ENCODE measurements at places on chromosomes 4 and X. TPM values are rescaled to one million over a fixed set of nuclear protein-coding genes. Genes with fewer than 3 reads are reported as not detected.

DNA sequence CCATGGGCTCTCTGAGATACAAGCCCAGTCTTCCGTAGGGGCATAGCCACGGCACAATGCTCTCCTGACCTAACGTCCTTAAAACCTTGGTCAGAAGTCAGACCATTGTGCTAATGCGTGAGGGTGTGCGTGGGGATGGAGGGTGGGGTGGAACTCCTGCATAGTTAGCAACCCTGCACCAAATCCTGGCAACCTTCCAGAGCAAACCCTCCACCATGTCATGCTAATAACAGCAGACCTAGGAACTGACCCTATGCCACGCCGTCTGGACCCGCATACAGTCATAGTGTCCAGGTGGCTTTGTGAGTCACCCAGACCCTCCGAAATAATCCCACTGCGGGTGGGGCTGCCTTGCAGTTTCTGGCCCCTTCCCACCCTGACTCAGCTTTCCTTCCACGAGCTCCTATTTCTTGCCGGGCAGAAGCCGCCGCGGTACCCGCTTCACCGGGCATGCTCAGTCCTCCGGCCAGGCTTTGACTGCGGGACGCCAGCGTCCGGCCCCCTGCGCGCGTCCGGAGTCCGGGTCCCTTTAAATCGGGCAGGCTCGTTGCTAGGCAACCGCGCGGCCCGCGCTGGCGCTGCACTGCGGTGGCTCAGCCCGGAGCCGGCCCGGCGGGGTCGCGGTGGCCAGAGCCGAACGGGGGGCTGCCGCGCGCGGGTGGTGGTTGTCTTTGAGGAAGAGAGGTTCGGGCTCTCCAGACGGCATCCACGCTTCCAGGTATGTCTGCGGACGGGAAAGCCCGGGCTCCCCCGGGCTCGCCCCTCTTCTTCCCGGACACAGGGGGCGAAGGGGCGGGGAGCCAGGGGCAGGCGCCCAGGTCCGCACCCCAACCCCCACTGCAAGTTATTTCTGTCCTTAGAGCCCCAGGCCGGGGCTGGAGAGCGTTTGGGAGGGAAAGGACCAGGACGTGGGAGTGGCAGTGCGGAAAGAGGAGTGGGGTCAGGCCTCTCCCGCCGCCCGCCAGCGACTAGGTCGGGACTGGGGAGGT, at the start of gene CCDC160:
Gene CCDC160 (plus strand): TSS at position 557 of the 989 bp plus-strand sequence. CDS start 7,619 bp downstream, outside the sequence.
- DNase-seq, result peak; percentile 4

DNA sequence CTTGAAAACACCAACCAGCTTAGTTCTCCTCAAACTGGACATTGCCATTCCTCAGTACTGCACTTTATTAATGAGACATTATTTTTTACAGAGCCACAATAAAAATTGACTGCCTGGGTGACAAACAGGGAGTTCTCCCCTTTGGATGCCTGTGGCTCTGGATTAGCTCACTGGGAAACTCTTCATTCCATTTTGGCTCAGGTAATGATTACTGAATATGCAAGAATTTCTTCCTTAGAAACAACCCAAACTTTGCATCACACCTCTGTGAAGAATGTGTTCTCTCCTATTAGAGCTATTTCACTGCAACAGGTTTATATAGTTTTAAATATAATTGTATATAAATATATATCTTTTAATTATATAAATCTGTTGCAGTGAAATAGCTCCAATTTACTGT, 2065.8 kb downstream of the ARAP2 start:
- no peak for DNase-seq

- DNase-seq, result peak; percentile 43
Measured at GRCh38 chr4:2800691-2801596, 8.1 kb downstream of the SH3BP2 start.

GRCh38 chr4:8356856-8357255, 83.7 kb downstream of the ACOX3 start:
- no peak for DNase-seq

- no peak for DNase-seq
Measured at GRCh38 chrX:1355131-1356046, 18.8 kb downstream of the IL3RA start.

- no peak for DNase-seq
Measured at GRCh38 chr4:99154658-99155342, 10.7 kb upstream of the ADH4 start.

The ACE2 gene
- total RNA-seq, result not detected

The KLB gene
- total RNA-seq, result not detected

- DNase-seq, result no peak
Measured at GRCh38 chrX:137428221-137428661, 137.7 kb upstream of the ZIC3 start.

DNA sequence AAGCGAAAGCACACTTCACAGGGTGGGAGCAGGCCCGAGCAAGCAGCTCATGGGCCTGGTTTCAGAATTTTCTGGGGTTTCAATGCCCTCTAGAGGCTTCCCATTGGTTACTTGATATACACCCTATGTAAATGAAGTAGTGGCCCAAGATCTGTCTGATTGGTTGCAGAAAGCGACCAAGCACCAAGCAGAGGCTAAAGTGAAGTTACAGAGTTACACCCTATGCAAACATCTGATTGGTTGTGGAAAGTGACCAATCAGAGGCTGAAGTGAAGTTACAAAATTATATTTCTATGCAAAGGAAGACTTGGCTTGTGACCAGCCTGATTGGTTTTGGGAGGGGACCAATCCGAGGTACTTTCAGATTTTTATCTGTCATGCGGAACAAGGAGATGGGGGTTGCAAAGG, 8.2 kb downstream of the FHIP1A start:
- DNase-seq, result no peak

- DNase-seq, result no peak
Measured at GRCh38 chrX:43741843-43742573, 85.9 kb downstream of the MAOA start.

- DNase-seq, result no peak
Measured at GRCh38 chrX:13248867-13249486, 70.9 kb downstream of the ATXN3L start.

GRCh38 chr4:171162478-171162877, 650.7 kb upstream of the GALNTL6 start:
- no peak for DNase-seq

The ERAS gene
- not detected for total RNA-seq

GRCh38 chr4:189121336-189121735, 819.3 kb upstream of the FRG1 start:
- DNase-seq, result no peak

- no peak for DNase-seq
Measured at GRCh38 chr4:78610546-78611214, 59.1 kb downstream of the ANXA3 start.

DNA sequence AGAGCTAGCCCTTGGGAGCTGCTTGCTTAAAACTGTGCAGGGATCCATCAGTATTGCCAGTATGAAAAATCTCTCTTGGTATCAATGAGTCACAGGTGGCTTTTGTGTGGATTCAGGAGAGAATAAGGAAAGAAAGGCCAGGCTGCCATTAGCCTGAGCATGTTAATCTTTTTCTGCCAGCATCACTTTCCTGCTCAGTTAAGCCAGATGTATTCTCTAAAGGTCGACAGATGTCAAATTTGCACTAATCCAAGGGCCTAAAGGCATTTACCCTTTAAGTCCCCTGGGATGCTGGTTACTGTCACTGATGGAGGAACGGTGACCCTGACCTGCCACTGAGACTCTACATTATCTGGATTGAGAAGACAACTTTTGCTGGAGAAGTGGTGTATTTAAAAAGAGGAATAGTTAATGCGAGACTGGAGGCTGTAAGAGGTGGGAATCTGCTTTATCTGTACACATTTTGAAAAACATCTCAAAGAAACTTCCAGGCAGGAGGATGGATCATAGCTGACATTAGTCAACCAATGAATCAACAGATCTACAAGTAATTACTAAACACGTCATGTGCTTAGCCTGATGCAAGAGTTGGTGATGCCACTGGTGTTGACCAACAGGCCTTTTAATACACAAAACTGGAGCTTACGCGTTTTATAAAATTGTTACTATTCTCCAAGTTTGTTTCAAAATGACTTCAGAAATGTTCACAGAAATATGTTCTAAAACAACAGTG, 241.4 kb upstream of the ANXA3 start:
- DNase-seq, result no peak

DNA sequence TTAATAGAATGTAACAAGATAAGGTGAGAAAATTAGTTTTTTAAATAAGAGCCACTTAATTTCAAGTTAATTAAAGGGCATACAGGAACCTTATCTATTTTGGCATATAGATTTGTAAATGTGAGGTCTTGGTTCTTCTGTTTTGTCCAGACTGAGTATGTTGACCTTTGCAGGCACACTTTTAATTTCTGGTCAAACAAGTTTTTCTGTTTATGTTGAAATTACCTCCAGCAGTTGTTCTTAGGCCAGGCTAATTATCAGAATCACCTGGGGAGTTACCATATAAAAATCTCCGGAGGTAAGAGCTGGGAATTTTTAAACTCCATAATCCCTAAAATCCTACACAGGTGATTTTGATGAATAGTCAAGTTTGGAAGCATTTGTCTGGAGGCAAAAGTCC, 227.4 kb upstream of the ANKRD50 start:
- no peak for DNase-seq

The HDAC6 gene
- total RNA-seq, result 91.1 TPM

DNA sequence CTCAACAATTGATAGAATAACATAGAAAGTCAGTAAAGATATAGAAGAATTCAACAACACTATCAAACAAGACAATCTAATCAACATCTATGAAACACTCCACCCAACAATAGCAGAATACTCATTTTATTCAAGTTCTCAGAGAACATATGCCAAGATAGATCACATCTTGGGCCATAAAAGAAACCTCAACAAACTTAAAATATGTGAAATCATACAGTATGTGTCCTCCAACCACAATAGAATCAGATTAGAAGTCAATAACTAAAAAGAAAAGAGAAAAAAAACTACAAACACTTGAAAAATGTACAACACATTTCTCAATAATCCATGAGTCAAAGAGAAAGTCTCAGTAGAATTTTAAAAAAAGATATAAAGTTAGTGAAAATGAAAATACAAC, 78.6 kb upstream of the LDB2 start:
- DNase-seq, result no peak

DNA sequence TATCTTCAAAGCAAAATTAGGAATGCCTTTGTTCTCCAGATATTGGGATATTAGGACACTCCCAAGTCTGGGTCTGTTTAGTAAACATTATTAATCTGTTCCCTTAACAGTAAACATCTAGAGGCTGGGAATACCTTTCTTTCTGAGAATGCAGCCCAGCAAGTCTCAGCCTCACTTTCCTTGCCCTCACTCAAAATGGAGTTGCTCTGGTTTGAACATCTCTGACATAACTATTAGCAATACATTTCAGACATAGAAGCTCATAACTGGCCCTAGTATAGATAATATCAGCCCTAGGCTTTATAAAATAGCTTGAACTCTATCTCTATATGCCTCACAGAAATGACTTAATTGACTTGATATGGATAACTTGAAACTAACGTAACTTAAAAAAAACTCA, 299.8 kb downstream of the SPATA18 start:
- DNase-seq, result no peak

The GLRA3 gene
- not detected for total RNA-seq

GRCh38 chrX:38044701-38045100, 38.3 kb downstream of the SYTL5 start:
- no peak for DNase-seq

DNA sequence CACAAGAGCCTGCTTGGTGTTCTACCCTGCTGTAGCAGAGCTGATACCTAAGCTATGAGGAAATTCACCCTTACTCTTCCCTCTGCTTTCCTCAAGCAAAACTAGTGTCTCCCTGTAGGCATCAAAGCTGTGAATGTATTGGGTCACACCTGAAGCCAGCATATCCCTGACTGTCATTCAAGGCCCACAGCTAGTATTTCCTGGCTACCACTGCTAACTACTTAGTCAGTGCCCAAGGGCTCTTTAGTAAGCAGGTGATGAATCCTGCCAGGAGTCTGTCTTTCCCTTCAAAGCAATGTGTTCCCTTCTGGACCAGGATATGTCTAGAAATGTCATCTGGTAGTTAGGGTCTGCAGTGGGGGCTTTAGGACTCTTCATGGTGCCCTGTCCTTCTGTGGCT, 125.7 kb downstream of the RPA4 start:
- DNase-seq, result no peak

The NDST3 gene
- not detected for total RNA-seq

GRCh38 chrX:99782516-99783040, 627.5 kb downstream of the PCDH19 start:
- no peak for DNase-seq

- DNase-seq, result no peak
Measured at GRCh38 chr4:150321113-150321512, 242.9 kb downstream of the DCLK2 start.

The FAM47A gene
- total RNA-seq, result not detected

The ETDB gene
- total RNA-seq, result not detected

- DNase-seq, result no peak
Measured at GRCh38 chrX:99301990-99302389, 1108.1 kb downstream of the PCDH19 start.

GRCh38 chr4:151676301-151676700, 84.5 kb downstream of the GATB start:
- no peak for DNase-seq

The LRRC66 gene
- total RNA-seq, result not detected

The STIM2 gene
- total RNA-seq, result 43.1 TPM

The CLCN4 gene
- not detected for total RNA-seq

GRCh38 chr4:7539659-7540058, 104.9 kb upstream of the PSAPL1 start:
- DNase-seq, result peak; percentile 70

DNA sequence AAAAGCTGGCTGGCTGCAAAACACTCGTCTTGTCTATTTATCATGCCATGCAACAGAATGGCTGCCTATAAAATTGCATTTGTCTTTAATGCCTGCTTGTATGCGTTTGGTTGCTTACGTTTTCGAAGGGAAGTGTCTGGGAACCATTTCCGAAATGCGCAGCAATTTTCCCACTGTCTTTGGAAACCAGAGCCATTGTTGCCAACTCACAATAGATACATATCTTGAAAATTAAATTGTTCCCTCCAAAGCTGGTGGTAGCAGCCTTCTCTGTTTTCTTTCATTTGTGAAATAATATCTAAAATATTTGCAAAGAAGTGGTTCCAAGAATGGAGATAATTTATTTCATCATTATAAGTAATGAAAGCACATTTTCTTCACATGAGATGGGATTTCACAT, 53.4 kb downstream of the MAMLD1 start:
- no peak for DNase-seq

GRCh38 chrX:72477781-72478181, 94.9 kb downstream of the HDAC8 start:
- no peak for DNase-seq

Measured in activated naive CD4-positive, alpha-beta T cell treated with anti-CD3 and anti-CD28 coated beads for 36 hours (primary cell).